ENCODE measurements at places on chromosomes 7 and 10. TPM values are rescaled to one million over a fixed set of nuclear protein-coding genes. Genes with fewer than 3 reads are reported as not detected.

FRMPD2 gene
- not detected for total RNA-seq

ATG9B gene
- total RNA-seq, result not detected

CPED1 gene
- 44.9 TPM for total RNA-seq

FGFR2 gene
- total RNA-seq, result 84.0 TPM

C10orf143 gene
- not detected for total RNA-seq

UCMA gene
- not detected for total RNA-seq

EGFR gene
- total RNA-seq, result 43.4 TPM

FRAT1 gene
- total RNA-seq, result not detected

CLCN1 gene
- total RNA-seq, result not detected

PPP1R9A gene
- 14.3 TPM for total RNA-seq

MEOX2 gene
- total RNA-seq, result 13.8 TPM

ABCC2 gene
- under 0.01 TPM for total RNA-seq

MRM2 gene
- 11.6 TPM for total RNA-seq

SLC26A5 gene
- total RNA-seq, result 0.58 TPM
